ENCODE measurements at places on chromosomes 3 and 15. TPM values are rescaled to one million over a fixed set of nuclear protein-coding genes. Genes with fewer than 3 reads are reported as not detected.

RPL29 gene
- total RNA-seq, result 2,354 TPM

MTHFS gene
- 12.0 TPM for total RNA-seq

CCRL2 gene
- total RNA-seq, result 0.39 TPM

OXTR gene
- 4.3 TPM for total RNA-seq

LNP1 gene
- total RNA-seq, result 2.7 TPM

CDHR4 gene
- not detected for total RNA-seq

A4GNT gene
- total RNA-seq, result not detected

OIP5 gene
- 8.9 TPM for total RNA-seq

TEX9 gene
- 2.0 TPM for total RNA-seq

RASGRP1 gene
- total RNA-seq, result 0.52 TPM

CIB1 gene
- 20.0 TPM for total RNA-seq

FAM219B gene
- 45.2 TPM for total RNA-seq

LIPC gene
- not detected for total RNA-seq

CD96 gene
- total RNA-seq, result 0.13 TPM

CHRD gene
- total RNA-seq, result 0.52 TPM

DUOX2 gene
- 0.13 TPM for total RNA-seq

C3orf20 gene
- total RNA-seq, result not detected

LRRC15 gene
- total RNA-seq, result not detected

GOLGA8T gene
- not detected for total RNA-seq

LRRC2 gene
- total RNA-seq, result 2.2 TPM

HHATL gene
- total RNA-seq, result not detected

TRH gene
- total RNA-seq, result not detected

NFKBIZ gene
- total RNA-seq, result 18.8 TPM

GOLGA8Q gene
- total RNA-seq, result 0.24 TPM

GANC gene
- total RNA-seq, result 10.6 TPM

PLCB2 gene
- total RNA-seq, result not detected

IDH2 gene
- 100 TPM for total RNA-seq

PLS1 gene
- 0.96 TPM for total RNA-seq

LMOD3 gene
- 0.08 TPM for total RNA-seq

FAM162A gene
- 70.7 TPM for total RNA-seq

CAND2 gene
- total RNA-seq, result 5.0 TPM

SLC28A1 gene
- total RNA-seq, result not detected

All from epithelial cell of alveolus of lung (primary cell).